ENCODE measurements at places on chromosomes 5 and 9. TPM values are rescaled to one million over a fixed set of nuclear protein-coding genes. Genes with fewer than 3 reads are reported as not detected.

The FGF1 gene
- polyA plus RNA-seq, result 19.2 TPM

DNA sequence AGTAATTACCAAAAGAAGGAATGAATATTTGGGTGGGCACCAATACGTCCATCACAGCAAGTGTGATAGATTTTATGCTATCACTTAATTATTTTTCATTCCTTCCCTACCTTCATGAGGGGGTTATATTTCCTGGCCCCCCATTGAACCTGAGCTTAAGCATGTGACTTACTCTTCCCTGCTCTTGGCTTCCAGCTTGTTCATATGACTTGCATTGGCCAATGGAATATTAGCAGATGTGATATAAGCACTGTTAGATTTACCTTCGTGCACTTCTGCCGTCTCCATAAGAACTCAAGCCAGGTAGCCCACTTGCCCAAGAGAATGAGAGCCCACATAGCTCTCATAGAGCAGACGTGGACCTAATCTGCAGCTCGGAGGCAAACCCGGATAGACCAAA lies 99.1 kb upstream of the SMARCA2 start:
- DNase-seq, result no peak

DNA sequence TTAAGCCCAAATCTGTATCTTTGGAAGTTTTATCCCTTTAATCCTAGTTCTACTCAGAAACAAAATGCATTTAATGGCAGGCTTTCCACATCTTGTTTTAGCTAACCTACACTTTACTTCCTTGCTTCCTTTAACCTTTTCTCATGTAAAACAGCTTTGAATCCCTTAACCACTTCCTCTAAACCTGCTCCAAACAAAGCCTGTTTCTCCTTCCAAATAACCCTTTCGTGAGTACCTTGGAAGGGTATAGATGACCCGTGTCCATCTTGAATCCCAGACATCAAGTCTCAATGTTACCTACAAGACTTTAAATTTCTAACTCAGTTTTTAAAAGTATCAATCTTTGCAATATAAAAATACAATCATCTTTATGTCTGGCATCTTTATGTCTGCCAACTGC lies 78.4 kb downstream of the DROSHA start:
- DNase-seq, result no peak

DNA sequence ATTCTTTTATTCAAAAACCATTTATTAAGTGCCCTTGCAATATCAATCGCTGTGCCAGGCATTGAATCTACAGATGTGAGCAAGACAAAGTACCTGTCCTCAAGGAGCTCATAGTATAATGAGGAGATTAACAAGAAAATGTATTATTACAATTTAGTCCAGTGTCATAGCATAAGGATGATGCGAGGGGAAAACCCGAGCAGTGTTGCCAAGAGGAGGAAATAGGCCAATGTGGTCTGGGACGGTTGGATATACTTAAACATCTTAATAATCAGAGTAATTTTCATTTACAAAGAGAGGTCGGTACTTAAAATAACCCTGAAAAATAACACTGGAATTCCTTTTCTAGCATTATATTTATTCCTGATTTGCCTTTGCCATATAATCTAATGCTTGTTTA lies 18.5 kb downstream of the CD274 start:
- no peak for DNase-seq

DNA sequence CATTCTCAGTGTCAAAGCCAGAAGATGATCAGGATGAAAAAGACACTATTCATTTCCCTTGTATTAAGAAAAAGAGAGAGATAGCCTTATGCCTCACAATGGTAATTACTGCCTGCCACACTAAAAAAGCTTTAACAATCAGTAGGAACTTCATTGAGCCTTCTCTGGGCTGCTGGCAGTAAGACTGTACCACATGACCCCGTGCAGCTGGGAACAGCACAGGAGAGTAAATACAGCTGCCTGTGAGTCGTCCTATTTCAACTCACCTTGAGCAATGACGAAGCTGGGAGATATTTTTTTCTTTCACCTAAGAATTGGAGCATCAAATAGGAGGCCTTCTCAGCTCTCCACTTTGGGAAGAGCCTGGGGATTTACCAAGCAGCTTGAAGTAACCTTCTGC lies 316.3 kb downstream of the GABRB2 start:
- DNase-seq, result no peak

GRCh38 chr9:22463205-22463604 lies 16.6 kb downstream of the DMRTA1 start:
- no peak for DNase-seq

DNA sequence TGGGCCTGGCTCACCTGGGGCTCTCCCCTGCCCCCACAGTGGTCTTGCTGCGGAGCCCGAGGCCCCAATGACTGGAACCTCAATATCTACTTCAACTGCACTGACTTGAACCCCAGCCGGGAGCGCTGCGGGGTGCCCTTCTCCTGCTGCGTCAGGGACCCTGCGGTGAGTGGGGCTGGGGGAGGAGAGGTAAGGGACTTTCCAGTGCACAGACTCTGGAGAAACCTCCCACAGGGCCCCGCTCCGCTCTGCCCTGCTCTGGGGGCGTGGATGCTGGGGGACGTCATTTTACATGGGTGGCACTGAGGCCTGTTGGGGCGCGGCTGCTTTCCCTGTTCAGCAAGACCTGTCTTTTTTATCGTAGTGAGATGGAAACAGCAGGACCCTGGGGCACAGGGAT lies 7.6 kb downstream of the TSPAN17 start:
- DNase-seq, result no peak

DNA sequence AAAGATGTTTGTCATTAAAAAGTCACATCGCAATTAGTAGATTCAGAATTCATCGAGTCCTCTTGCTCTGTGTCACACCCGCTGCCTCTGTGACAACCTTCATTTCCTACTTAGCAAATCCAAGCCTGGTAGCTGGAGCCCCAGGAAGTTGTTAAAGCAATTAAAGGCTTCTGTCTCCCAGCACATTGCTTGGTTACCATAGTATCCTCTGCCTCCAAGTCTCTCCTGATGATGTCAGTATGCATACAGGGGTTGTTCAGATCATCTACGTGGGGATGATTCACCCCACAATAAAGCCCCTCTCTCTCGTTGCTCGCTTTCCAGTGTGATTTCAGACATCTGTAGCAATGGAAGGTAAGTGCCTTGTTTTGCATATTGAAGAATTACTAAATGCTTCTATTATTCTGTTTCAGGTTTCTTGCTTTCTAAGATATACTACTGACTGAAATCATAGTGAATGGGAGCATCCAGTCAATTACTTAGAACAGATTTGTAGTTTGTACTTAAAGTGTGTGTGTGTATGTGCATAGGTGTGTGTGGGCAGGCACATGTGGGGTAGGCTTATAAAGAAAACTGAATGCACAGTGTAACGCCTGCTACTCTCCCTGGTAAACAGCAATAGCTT lies 52.9 kb downstream of the PAM start:
- no peak for DNase-seq

- DNase-seq, result no peak
Observed at GRCh38 chr9:87102126-87102525, 154.8 kb upstream of the GAS1 start.

Data from BJ (cell line).